Fibroblast of skin of abdomen (primary cell): ENCODE measurements at places on chromosomes 7 and 10.
A peak's percentile ranks its signal among the peaks of the same experiment; 100 is the strongest.

DNA sequence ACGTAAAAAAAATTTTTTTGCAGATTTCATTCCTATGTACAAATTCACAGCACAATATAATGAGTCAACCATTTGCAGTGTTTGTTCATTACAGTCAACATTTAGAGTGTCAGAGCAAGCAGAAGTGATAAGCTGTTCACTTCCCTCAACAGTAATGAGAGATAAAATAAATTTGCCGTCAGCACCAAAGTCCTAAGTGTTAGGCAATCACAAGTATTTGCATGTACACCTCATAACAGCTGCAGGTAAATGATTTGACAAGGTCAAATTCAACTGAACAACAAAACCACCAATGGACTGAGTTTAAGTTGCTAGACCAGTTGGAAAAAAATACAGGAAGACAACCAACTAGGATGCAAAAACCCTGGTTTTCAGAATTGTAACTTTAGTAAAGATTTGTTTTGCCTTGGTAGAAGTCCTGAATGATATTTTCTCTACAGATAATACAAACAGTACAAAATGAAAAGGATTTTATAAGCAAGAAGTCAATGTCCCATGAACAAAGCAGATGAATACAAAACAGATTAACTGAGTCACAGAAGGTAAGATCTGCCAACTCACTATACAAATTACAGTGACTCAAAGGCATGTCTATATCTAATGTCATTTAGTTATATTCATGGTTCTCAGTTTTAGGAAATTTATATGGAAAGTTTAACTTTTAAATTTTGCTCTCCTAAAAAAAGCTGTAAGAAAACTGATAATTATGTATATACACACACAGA lies 10.4 kb downstream of the RAPGEF5 start:
- DNase-seq: no peak

DNA sequence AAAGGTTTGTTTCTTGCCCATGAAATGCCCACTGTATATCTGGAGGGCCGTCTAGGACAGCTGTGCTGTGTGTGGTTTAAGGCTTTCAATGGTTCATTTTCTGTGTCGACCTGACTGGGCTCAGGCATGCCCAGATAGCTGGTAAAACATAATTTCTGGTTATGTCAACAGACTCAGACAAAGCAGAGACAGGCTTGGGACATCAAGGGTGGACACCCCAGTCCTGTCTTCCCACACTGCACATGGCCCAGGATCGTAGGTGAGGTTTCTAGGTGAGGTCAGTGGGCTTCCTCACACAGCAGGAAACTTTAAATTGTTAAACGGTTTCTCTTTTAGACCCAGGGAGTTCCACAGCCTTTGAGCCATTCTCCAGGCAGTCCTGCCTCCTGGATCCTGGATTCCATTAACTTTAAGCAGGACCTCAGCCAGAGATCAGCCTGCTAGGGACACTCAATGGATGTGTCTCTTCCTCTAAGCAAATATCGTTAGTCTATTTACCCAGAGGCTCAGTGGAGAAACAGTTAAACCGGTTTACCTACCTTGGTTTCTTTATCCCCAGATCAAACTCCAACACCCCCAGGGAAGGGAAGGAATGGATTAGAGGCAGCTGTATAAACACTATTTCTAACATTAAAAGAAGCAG lies 66.4 kb downstream of the ST8SIA6 start:
- no peak for DNase-seq

DNA sequence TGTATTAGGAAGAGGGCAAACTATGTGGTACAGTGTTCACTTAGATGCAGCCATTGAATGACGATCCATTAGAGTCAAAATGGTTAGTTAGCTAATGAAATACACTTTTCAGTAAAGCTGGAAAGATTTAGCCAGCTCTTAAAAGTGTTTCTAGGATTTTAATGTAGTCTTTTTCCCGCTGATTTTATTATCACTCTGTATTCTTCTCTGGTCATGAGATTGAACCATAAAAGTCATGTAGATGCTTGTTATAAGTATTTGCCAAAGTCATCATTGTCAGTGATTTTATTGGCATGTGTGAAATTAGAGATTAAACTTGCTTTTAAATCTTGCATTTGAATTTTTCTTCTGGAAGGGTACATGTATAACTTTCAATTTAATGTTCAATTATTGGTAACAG lies 93.8 kb downstream of the ADK start:
- DNase-seq: no peak

- no peak for DNase-seq
Measured at GRCh38 chr10:59885430-59886134, 20.8 kb downstream of the CCDC6 start.

DNA sequence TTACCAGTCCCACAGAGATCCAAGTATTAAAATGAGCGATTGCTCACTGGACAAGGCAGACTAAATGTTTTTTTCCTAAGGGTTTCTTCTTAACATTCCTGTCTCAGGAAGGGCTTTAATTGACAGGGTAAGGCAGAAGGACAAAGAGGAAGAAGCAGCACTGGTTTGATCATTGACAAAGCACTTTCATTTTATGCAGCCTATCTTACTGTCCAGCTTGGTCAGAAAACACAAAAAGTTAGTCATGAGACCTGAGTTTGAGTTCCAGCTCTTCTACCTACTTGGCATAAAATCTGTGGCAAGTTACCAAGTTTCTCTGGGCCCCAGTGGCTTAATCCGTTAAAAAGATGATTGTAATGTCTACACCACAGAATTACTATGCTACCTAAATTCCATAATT lies 458.5 kb downstream of the GFRA1 start:
- no peak for DNase-seq

DNA sequence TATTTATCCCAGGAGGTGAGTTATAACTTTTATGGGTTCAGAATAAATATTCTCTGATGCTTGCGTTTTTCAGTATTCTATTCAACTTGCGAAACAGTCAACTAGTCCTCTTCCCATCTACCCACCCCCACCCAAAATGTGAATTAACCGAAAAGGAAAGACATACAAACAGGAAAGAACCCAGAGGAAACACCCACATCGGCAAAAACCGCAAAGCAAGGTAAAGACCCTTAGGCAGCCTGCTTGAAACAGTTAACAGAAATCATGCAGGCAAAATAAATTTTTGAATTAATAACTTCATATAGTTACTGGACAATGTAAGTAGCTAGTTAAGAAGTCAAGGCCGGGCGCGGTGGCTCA lies 5.4 kb downstream of the ZC3HAV1 start:
- DNase-seq: no peak

GRCh38 chr7:94658826-94659225 lies 2.9 kb upstream of the SGCE start:
- DNase-seq: no peak

DNA sequence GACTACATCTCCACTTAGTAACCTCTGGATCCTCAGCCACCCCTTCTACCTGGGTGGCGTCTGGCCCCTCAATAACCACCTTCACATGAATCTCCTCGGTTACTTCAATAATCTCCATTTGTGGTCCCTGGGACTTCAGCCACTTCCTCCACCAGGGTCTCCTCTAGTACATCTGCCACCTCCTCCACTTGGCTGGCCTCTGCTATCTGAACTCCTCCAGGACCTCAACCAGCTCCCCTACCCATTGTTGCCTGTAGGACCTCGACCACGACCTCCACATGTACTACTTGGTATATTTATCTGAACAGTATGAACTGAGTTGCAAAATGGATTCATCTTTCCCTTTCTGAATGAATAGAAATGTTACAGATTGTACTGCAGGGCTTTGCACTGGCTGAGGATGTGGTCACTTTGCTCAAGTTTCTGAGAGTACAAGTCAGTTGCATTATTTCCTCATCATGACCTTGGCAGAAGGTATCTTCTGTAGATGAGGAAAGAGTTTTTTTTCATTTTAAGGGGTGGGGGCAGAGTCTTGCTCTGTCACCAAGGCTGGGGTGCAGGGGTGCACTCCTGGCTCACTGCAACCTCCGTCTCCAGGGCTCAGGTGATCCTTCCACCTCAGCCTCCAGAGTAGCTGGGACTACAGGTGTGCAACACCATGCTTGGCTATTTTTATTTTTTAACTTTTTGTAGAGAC lies 36.0 kb downstream of the MAT1A start:
- DNase-seq: no peak

DNA sequence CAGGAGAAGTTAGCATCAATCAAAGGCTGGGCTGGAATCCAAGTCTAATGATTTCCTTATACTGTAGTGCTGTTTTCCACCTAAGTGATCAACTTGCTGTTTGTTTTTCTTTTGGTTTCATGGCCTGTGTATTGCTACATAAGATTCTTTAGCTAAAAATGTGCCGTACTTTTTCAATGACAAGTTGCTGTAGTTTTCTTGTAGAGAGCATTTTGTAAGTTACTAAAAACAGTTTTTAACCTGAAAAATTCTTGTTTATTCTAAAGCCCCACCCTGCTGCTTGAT lies 1.3 kb downstream of the HELLS start:
- DNase-seq: peak; percentile 4

GRCh38 chr10:104665174-104665573 lies 24.1 kb downstream of the SORCS3 start:
- DNase-seq: no peak

- no peak for DNase-seq
Measured at GRCh38 chr7:142523821-142524460, 225.3 kb upstream of the PRSS1 start.

GRCh38 chr10:6232846-6233724 lies 30.4 kb downstream of the PFKFB3 start:
- no peak for DNase-seq

DNA sequence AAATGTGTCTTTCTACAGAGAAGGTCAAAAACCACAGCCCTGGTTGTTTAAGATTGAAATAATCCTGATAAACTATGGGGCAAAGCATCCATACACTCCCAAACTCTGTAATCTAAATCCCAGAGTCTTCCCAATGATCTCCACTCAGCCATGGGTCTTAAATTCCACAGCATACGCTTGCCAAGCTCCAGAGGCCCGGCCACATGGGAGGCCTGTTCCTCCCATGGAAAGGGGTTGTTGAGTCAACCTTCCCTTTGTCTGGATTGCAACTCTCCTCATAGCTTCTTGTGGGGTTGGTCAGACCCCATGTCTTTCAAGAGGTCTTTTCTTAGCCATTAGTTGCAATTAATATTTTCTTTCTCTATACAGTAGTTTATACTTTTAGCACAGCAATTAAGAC lies 718 bp upstream of the STEAP4 start:
- no peak for DNase-seq

- peak; percentile 26 for DNase-seq
Measured at GRCh38 chr10:51602326-51602725, 97.1 kb downstream of the CSTF2T start.

DNA sequence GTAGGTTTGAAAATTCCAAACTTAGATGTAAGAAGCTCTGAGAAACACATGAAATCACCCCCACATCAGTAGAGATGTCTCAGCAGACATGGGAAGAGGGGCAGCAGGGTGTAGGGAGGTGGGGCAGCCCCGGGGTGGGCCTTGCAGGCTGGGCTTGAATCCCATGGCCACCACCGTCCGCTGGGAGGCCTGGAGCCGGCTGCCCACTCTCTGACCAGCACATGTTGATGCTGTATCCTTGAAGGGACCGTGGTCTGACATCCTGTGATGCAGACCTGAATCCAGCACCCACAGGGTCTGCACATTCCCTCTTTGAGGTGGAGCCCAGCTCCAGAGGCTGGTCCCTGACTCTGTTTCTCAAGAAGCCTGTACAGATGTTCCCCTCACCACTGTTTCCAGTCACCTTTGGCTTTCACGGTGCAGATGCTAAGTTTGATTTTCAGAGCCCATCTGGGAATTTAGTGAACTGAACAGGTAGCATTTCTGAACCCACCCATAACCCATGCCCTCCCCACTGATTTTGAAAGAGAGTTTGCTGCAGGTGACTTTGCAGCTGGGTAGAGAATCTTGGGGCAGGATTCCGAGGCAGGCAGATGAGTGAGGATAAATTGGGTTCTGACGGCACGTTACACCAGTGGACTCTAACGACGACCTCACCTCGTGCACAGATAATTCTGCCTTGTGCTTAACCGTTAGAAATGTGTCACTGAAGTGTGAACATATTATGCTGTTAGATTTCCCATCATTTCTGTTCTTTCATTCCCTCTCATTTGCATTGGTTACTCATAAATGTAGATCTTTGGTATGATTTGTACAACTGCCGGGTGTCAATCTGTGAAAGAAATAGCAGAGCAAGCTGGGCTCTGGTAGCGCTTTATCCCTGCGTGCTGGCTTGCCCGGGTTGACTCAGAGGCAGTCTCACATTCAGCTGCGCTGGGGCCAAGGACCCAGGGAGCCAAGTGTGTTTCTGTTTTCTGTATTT lies 45.7 kb downstream of the IKZF1 start:
- no peak for DNase-seq

DNA sequence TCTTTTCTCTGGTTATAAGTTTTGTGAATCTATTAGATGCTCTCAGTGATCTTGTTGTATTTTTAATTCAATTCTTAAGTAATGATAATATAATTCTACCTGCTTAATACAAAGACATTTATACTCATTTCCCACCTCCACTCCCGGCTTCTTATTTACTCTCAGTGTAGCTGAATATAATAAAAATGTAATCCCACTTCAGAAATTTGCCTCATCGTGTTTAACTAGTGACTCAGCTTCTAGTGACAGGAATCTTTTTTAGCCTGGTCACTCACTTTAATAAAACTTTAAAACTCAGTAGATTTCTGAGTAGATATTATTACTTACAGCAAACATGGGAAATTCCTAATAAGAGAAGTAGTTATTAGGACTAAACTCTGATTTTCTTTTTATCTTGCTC lies 1506.2 kb upstream of the LRRTM3 start:
- DNase-seq: no peak

- peak; percentile 5 for DNase-seq
Measured at GRCh38 chr7:54785261-54785660, 26.2 kb upstream of the SEC61G start.

DNA sequence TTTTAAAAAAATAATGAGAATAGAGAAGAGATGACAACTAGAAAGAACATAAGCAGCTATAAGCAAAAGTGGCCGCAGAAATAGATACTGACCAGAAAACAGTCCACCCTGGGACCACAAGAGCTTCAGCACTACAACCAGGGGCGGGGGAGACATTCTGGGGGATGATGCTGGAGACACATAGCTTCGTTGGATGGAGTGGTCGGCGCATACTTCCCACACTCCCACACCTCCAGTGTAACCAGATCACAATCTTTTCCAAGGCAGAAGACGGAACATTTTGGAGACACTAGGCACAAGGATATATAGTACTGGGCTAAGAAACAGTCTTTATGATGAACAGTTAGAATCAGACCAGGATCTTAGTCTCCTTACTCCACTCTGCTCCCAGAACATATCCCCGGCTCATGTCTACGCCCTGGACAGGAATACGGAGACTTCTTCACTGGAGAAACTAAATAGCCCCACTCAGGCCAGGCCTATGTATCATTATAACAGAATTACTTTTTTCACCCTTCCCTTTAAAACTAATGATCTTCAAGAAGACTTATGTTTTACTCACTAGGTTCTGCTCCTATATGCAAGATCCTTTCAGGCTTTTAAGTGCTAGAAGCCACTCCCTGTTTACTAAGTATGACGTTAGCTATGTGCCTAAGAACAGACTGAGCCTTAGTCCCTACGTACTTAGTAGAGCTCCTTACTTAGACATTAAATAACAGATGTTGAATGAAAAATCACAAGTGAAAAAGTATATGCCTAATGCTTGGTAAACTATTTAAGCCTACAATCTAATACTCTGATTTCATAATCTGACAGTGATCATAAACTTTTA lies 169.6 kb downstream of the SRPK2 start:
- DNase-seq: no peak

GRCh38 chr7:107564553-107565298 lies 955 bp downstream of the DUS4L start:
- DNase-seq: peak; percentile 84
